ENCODE measurements at places on chromosomes 4 and X.

DNA sequence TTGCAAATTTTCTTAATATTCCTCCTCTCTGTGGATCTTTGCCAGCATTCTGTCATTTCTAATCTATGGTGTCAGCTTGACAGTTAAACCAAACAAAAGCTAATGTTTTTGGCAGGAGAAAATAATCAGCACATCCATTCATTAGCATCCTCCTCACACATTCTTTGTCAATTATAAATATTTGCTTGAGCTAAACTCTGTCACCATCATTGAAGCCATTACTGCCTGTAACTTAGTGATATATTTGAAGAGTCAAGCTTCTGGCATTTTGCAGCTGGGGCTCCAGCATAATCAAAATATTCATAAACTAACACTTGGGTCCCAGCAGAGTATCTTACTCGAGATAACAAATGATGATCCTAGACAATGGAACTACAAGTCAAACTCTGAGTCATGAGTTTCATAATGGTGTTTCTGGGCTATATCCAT is 126.1 kb downstream of the EIF4E start:
- H3K36me3 ChIP-seq, result no peaks in the 10 kb centered on the region
- no peaks in the 10 kb centered on the region for H3K27me3 ChIP-seq
- H3K27ac ChIP-seq, result no peak overlapping the region
- DNase-seq, result peak; percentile 41
- peaks cover 5% of the 10 kb centered on the region for H3K4me1 ChIP-seq
- no peak overlapping the region for H3K4me3 ChIP-seq

GRCh38 chrX:149638860-149639259 is 7.3 kb upstream of the TMEM185A start:
- H3K27me3 ChIP-seq, result no peaks in the 10 kb centered on the region
- H3K4me3 ChIP-seq, result no peak overlapping the region
- H3K27ac ChIP-seq, result no peak overlapping the region
- DNase-seq, result no peak

GRCh38 chrX:154661899-154662298 is 8.5 kb upstream of the CTAG2 start:
- no peaks in the 10 kb centered on the region for H3K27me3 ChIP-seq
- DNase-seq, result no peak
- H3K27ac ChIP-seq, result no peak overlapping the region
- no peaks in the 10 kb centered on the region for H3K4me1 ChIP-seq

GRCh38 chr4:35559559-35560365 is 684.6 kb downstream of the ARAP2 start:
- H3K27me3 ChIP-seq, result no peaks in the 10 kb centered on the region
- no peaks in the 10 kb centered on the region for H3K36me3 ChIP-seq
- H3K4me3 ChIP-seq, result no peak overlapping the region
- H3K4me1 ChIP-seq, result peaks cover 9% of the 10 kb centered on the region
- no peak overlapping the region for H3K27ac ChIP-seq

GRCh38 chrX:37847733-37848197 is 394 bp upstream of the DYNLT3 start:
- DNase-seq, result no peak
- no peaks in the 10 kb centered on the region for H3K4me1 ChIP-seq
- no peaks in the 10 kb centered on the region for H3K36me3 ChIP-seq
- H3K27me3 ChIP-seq, result no peaks in the 10 kb centered on the region

DNA sequence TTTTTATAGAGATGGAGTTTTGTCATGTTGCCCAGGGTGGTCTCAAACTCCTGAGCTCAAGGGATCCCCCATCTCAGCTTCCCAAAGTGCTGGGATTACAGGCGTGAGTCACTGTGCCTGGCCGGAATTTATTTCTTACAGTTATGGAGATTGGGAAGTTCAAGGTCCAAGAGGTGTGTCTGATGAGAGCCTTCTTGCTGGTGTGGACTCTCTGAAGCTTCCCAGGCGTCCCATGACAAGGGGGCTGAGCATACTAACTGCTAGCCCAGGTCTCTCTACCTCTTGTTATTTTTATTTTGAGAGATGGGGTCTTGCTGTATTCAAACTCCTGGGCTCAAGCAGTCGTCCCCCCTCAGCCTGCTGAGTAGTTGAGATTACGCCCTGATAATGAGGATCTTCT is 2.9 kb upstream of the NSD2 start:
- no peak for DNase-seq
- no peaks in the 10 kb centered on the region for H3K27me3 ChIP-seq
- H3K4me1 ChIP-seq, result peaks cover 21% of the 10 kb centered on the region
- H3K4me3 ChIP-seq, result no peak overlapping the region

GRCh38 chr4:179292468-179292867 is 1850.2 kb upstream of the AGA start:
- DNase-seq, result no peak
- H3K27me3 ChIP-seq, result no peaks in the 10 kb centered on the region
- H3K4me1 ChIP-seq, result no peaks in the 10 kb centered on the region
- no peak overlapping the region for H3K4me3 ChIP-seq

DNA sequence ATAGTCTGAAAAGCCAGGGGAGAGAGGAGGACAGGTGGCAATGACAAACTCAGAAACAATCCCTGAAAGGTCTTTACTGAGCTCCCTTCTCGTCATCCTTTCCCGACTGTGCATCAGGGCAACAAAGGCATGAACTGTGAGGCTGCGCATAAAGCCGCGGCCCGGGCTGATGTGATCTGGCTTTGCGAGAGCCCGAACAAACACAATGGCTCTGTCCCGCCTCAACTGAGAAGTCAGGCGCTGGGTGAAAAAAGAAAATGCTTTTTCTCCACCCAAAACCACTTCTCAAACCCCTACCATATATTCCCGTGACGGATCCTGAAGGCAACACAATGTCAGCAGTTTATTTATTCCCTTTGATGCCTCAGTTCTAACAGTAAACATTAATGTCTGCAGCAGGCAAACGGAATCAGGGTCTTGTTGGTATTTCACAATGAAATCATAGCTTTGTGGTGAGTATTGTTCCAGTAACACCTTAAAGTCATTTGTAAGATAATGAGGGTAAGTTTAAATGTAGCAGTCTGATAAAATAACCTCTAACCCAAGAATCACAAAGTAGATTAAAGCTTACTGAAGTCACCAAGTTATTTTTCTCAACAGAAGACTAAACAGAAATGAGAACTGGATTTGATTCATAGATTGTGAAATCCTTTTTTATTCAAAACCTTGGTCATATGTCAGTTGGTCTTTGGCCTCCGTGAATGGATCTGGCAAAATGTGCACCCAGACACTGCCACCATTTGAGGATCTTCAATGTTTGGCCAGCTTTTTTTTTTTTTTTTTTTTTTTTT is 67.4 kb downstream of the APBB2 start:
- peak; percentile 46 for DNase-seq
- H3K4me1 ChIP-seq, result no peaks in the 10 kb centered on the region
- no peak overlapping the region for H3K4me3 ChIP-seq
- no peak overlapping the region for H3K27ac ChIP-seq
- no peaks in the 10 kb centered on the region for H3K36me3 ChIP-seq

DNA sequence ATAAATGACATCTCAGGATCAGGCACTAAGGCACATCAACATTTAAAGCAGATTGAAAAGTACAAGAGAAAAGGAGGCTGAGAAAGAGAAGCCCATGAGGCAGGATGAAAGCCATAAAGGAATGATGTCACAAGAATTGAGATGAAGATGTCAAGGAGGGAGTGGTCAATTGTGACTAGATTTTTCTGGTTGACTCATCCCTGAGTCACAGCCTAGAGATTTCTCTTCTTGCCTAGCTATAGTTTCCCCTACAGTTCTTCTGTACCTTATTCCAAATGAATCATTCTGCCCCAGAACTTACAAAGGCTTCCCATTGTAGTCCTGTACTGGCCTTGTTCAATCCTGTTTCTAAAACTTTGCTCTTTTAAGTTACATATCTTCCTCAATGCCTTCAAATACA is 3.4 kb upstream of the USP53 start:
- no peaks in the 10 kb centered on the region for H3K27me3 ChIP-seq
- H3K4me1 ChIP-seq, result peaks cover 35% of the 10 kb centered on the region
- H3K36me3 ChIP-seq, result no peaks in the 10 kb centered on the region

DNA sequence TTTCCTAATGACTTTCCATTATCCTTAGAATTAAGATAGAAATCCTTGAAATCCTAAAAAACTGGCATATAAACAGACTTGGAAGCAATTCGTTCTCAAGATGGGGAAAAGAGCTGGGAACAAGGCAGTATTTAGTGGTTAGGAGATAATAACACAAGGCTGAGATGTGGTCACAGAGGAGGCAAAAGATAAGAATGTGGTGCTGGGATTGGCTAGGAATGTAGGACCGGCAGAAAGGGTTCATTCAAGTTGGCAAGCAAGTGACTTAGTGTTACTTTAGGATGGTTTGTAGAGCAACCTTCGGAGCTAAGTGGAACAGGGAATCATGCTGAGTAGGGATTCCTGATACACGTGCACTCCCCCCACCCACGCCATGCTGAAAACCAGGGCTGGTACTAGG is 121.9 kb upstream of the RPS6KA3 start:
- H3K4me1 ChIP-seq, result peaks cover 4% of the 10 kb centered on the region
- peaks cover 9% of the 10 kb centered on the region for H3K27me3 ChIP-seq
- H3K36me3 ChIP-seq, result no peaks in the 10 kb centered on the region
- DNase-seq, result no peak
- H3K27ac ChIP-seq, result no peak overlapping the region

DNA sequence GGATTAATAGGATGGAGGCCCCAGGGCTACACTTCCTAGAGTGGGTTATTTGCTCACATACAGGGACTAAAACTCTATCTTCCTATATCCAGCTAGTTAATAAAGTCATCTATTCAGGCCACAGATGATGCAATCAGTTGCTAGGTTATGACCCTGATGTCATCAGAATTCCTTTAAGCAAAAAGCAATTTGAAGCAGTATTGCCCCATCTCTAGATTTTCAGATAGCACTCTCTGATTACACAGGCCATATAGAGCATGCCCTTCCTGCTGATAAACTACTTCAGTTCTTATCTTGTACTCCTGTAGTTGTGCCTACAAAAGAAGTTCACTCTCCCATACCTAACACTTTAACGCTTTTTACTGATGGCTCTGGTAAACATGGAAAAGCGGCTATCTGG is 84.8 kb downstream of the TMEM144 start:
- H3K27me3 ChIP-seq, result no peaks in the 10 kb centered on the region
- no peak overlapping the region for H3K4me3 ChIP-seq
- H3K36me3 ChIP-seq, result no peaks in the 10 kb centered on the region
- H3K4me1 ChIP-seq, result no peaks in the 10 kb centered on the region

DNA sequence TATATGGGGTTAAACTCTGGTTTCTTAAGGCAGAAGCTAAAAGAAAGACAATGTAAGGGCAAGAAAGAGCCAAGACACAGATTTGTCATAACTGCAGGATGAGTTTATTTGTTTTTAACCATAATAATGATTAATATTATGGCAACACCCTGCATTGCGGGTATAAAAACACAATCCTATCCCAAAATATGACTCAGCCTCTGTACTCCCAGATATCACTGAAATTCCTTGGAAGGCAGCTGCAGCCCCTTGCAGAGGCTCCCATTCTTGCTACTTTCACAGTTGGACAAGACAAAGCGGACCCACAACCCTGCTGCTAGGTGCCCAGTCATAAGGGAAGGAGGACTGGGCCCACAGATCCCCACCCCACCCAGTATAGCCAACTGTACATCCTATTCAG is 20.4 kb upstream of the FGF16 start:
- H3K27me3 ChIP-seq, result no peaks in the 10 kb centered on the region
- H3K36me3 ChIP-seq, result no peaks in the 10 kb centered on the region
- DNase-seq, result no peak
- H3K4me1 ChIP-seq, result peaks cover 5% of the 10 kb centered on the region
- H3K27ac ChIP-seq, result no peak overlapping the region
- no peak overlapping the region for H3K4me3 ChIP-seq

DNA sequence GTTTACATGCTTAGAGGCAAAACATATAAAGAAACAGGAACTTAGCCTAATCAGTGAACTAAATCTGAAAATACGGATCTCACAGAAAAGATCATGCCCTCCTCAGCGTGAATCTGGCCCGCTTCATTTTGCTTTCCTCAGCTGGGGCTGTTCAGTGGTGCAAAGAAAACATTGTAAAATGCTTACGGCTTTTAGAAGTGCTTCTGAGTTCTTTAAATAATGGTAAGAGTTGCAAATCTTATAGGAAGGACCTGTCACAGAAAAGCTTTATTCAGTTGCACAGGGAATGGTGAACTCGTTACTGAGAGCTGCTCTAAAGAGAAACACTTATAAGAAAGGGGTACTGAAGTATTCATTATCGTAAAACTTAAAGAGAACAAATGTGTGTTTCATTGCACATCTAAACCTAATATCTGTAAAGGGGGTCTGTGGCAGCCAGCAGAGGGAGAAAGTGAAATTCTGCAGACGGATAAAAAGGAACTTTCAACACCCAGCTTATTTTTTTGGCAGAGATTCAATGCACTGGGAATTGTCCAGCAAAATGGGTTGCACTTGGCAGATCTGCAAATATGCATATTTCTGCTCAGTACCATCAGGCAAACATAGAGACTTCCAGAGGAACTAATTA is 139.2 kb upstream of the ANK2 start:
- no peak overlapping the region for H3K4me3 ChIP-seq
- H3K27ac ChIP-seq, result peak overlapping the region; percentile 31
- H3K27me3 ChIP-seq, result no peaks in the 10 kb centered on the region
- H3K36me3 ChIP-seq, result no peaks in the 10 kb centered on the region
